Kasumi-1 (cell line): ENCODE measurements at places on chromosomes 7 and 10.

DNA sequence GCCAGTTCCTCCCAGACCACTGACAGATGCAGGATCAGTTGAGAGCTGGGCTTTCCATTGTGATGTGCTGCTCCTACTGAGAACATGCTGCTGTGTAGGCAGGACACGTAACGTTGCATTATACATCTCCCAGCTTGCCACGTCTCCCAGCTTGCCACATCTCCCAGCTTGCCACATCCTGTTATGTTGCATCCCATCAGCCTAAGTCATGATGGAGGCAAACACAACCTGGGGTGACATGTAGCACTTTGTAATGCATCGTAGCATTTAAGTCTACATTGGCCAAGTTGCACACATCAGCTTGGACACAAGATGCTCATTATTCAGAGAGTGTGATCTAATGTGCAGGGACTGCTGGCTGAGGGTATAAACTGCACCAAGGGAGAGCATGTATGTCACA lies 73.3 kb upstream of the CHCHD3 start:
- no peak for DNase-seq

GRCh38 chr10:53239873-53240272 lies 467.3 kb upstream of the MBL2 start:
- DNase-seq: no peak

DNA sequence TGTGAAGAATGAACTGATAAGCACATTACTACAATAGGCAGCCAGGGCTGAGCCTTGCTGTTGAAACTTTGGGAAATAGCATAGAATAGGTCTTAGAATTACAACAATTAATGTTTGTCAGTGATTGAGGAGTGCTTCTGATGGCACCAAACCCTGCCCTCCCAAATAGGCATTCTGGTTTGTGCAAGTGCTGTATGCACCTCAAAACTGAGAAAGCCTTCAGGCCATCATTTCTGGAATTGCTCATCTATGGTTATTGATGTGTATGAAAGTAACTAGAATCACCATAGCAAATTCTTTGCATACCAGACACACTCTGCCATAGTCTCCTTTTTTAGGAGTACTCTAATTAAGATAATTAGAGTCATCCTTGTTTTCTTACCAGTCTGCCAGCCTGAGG lies 585.0 kb upstream of the MBL2 start:
- DNase-seq: no peak

GRCh38 chr10:75980419-75981002 lies 549.1 kb downstream of the LRMDA start:
- DNase-seq: no peak

- DNase-seq: no peak
Measured at GRCh38 chr10:77393821-77394501, 243.6 kb downstream of the KCNMA1 start.

- peak; percentile 96 for DNase-seq
Measured at GRCh38 chr10:79293841-79294581, 53.3 kb upstream of the PPIF start.

DNA sequence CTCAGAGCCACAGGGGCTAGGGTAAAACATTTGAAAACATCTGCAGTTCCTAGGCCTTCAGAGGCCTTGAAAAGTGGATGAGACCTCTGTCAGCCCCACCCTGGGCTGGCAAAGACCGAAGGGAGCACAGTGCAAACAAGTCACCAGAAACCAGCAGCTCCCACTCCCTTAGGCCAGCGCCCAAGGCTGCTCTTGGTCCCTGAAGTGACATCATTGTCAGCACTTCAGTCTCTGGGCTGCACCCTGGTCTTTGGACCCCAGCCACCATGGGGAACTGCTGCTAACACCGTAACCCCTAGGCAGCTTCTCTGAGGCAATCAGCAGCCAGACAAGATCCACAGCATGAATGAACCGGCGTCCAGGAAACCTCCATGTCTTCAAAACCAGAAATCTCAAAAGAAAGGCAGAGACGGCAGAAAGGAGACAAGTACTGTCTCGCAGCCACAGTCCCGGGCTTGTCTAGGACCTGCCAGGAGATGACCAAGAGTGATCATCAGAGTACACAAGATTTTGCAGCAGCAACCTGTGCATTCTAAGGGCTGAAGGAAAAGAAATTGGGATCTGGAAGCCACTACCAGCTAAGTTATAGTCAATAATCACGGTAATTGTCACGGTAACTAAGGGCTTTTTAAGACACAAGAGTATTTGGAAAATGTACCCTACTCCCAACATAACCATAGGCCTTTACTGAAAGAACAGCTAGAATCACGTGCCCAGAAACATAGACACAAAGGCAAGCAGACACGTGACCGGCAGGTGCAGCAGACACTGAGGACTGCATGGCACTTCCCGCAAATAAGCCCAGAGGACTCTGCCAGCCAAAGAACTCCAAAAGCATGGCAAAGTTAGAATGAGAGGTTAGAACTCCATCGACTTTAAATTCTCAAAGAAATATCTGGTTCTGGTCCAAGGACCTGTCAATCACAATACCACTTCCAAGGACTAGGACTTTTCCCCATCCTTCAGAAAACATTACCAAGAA lies 23.3 kb downstream of the CPXM2 start:
- DNase-seq: no peak
